ENCODE measurements at places on chromosomes 7 and 10.

DNA sequence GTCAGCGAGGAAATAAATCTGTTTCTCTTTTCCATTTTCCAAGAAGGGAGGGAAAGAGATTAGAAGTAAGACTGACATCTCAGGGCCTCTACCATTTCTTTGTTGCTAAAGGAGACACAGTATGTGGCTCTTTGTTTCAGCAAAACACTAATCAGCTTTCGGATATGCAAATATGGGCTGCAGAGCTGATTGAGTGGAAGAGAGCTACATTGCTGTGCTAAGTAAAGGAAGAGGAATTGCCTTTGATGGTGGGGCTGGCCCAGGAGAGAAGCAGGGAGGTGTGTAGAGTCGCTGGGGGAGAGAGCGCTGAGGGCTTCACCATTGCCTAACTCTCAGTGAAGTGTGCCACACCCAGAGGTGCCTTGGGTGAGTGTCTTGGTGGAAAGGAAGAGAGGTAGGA lies 284.8 kb downstream of the SDK1 start:
- DNase-seq = no peak

DNA sequence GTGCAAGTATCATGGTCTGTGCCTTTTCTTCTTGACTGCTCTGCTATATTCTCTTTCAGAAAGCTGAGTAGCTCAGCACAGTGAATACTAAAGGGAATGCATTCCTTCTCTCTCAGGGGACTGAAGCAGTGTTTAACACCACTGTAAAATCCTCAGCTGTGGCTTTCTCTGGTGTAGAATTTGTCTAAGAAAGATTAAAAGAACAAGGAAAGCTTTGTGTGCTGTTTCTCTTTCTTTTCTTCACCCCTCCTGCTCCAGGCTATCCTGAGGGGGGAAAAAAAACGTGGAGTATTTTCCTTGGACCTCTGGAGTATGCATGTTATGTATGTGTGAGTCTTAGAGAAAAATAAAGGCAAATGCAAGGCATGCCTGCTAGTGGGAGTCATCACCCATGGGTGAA lies 383.9 kb downstream of the AUTS2 start:
- no peak for DNase-seq

GRCh38 chr10:3495281-3495680 lies 289.7 kb downstream of the KLF6 start:
- no peak for DNase-seq

DNA sequence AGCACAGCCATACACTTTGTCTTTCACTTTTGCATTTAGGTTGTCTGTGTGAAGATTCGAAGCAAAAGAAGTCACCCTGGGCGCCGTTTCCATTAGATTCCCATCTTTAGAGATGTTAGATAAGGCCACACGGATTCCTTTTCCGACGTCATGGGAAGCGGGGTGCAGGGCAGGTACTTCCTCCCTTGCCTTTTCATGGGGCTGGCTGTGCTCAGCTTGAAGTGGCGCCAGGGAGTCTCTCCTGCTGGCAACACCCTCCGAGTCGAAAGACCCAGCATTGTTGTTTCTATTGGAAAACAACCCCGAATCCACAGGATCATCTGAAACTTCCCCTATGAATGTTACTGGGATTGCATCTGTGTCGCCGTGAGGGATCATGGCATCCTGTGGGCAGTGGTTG lies 246.4 kb upstream of the GRB10 start:
- DNase-seq = no peak

DNA sequence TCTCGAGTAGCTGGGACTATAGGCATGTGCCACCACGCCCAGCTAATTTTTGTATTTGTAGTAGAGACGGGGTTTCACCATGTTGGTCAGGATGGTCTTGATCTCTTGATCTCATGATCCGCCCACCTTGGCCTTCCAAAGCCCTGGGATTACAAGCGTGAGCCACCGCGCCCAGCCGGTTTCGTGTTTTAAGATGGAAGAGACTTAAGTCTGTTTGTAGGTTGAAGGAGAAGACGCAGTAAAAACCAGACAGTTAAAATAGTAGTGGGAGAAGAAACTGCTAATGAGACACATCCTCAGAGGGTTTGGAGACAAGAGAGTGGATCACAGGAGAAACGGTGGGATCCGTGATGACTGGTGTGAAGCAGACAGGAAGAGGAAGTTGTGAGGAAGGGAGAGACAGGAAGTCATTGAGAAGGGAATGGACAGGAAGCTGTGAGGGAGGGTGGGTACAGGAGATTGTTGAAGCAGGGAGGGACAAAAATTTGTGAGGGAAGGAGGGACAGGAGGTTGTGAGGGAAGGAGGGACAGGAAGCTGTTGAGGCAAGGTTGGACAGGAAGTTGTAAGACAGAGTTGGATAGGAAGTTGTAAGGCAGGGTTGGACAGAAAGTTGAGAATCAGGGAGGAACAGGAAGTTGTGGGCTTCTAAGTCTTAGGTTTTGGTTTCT lies 115.5 kb downstream of the WDFY4 start:
- DNase-seq = no peak

- DNase-seq = no peak
These were observed 59.5 kb upstream of the PDLIM1 start for GRCh38 chr10:95350219-95350829.

DNA sequence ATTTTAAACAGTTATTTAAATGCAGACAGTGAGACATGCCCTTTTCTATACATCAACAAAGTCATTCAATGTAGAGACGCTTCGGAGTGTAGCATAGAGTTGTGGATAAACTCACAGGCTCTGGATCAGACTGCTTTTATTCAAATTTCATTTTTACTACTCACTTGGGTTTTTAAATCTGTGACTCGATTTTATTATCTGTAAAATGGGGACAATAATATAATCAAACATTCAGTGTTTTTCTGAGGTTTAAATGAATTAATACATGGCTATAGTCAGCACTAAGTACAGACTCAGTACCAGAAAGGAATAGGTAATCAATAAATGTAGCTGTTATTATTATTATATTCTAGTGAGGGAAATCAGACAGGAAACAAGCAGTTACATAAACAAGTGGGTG lies 43.4 kb downstream of the THSD7A start:
- no peak for DNase-seq

DNA sequence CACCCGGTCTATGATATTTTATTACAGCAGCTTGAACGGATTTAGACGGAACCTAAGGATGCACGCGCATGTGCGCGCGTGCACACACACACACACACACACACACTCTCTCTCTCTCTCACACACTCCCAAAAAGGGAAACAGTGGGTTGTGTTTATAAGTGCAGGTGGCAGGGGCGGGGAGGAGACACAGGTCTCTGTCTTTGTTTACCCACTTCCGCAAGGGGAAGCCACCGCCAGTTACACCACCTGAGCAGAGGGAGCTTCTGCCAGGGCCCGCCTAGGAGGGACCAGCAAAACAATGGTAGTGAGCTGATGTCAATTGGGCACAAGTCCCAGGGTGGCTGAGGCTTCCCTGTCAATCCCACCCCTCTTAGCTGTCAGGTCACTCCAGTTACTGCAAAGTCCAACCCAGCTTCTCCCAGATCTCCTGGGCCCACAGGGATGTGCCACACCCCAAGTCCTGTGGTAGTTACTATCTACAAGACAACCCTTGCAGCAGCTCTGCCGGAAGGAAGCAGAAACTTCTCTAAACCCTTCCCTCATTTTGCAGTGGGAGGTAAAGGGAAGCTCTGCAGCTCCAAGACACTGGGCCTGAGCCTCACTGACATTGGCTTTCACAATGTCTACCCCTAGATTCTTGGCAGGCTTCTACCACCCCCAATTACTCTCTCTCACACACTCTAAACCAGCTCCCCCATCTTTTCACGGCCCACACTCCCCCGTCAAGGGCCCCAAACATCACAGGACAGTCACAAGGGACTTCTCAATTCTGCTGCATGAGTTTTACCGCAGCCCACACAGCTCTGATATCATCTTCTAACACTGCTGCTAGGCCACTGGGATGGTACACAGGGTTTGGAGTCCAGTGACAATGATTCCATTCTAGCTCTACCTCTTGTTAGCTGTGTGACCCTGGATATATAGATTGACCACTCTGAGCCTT lies 17.6 kb downstream of the ANXA11 start:
- no peak for DNase-seq

- DNase-seq = no peak
These were observed 203.9 kb downstream of the TEX36 start for GRCh38 chr10:125479059-125479458.

GRCh38 chr10:8389630-8390029 lies 335.1 kb downstream of the GATA3 start:
- DNase-seq = no peak

Data from hematopoietic multipotent progenitor cell treated with erythropoietin and hydrocortisone succinate and interleukin-3 and kit ligand, for 15 days (in vitro differentiated cells).